ENCODE measurements at places on chromosomes 1 and 21.

- peak; percentile 14 for DNase-seq
These were observed 25.8 kb downstream of the UAP1 start for GRCh38 chr1:162587347-162587746.

DNA sequence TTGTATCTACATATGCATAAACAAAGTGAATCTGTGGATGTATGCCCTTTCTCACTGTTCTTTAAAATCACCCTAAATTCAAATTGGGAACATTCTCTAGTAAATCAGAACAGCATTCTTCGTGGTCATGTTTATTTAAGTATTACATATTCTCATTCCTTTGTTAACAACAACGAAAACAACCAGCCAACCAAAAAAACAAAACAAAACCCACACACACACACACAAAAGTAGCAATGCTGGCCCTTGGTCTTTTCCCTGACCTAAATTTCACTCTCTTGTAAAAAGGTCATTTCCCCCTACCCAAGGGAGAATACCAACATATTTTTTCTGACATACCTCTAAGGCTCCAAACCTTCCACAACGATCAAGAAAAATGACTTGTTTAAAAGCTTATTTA is 102.6 kb downstream of the NRIP1 start:
- DNase-seq = no peak

GRCh38 chr1:26378088-26378878 is 5.7 kb upstream of the ZNF683 start:
- peak; percentile 91 for DNase-seq

- peak; percentile 72 for DNase-seq
These were observed 4.6 kb downstream of the TMEM63A start for GRCh38 chr1:225877580-225877979.

DNA sequence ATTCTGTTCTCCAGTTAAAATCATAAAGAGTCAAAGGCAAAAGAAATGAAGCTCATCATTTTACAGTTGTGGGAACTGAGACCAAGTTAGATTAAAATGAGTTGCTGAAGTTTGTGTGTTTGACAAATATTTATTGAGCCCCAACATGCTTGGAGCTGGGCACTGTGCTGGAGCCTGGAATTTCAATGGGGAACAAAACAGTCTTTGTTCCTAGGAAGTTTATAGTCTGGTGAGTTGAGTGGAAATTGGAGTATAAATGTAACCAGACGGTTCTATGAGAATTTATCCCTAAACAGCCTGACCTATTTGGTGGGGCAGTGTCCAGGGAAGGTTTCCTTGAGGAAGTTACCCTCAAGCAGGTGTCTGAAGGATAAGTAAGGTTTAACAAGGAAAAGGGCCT is 294.4 kb downstream of the PRDM2 start:
- DNase-seq = no peak

- no peak for DNase-seq
These were observed 22.4 kb upstream of the ACTN2 start for GRCh38 chr1:236663934-236664333.

- DNase-seq = no peak
These were observed 594 bp downstream of the GLMN start for GRCh38 chr1:92298213-92298572.

DNA sequence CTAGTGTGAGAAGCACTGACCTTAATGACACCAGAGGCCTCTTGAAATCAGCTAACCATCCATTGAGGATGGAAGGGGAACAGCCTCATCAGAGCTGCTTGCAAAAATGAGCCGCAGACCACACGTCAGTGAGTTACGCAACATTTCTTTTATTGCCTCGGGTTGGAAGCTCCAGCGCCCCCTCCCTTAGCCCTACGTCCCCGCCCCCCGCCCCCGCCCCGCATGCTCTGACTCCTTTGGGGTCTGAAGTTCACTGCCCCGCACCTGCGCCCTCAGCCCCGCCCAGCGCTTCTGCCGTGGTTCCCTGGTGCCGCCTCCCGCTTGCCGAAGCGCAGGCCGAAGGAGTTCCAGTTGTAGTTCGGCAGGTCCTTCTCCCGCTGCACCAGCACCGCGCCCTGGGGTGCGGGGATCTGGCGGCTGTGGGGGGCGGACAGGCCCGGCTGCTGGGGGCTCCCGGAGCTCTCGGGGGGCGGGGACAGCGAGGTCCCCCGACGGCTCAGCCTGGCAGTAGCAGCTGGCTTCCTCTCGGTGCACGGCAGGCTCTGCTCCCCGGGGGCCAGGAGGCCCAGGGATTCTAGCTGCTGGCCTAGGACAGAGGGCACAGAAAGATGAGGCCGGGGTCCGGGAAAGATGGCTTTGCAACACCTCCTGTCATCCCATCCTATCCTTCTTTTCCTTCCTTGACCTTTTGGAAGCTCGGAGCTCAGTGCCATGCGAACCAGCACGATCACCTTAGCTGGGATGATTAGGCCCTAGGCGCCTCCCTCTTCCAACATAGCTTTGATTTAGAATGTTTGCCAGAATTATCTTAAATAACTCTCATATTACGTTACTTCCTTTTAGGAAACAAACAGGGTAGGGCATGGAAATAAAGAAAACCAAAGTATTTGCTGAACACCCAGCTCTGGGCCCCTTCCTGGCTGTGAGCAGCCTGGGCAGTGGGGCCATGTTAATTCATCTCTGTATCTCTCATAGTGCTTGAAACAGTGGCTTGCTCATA is 5.8 kb downstream of the KISS1 start:
- peak; percentile 29 for DNase-seq

DNA sequence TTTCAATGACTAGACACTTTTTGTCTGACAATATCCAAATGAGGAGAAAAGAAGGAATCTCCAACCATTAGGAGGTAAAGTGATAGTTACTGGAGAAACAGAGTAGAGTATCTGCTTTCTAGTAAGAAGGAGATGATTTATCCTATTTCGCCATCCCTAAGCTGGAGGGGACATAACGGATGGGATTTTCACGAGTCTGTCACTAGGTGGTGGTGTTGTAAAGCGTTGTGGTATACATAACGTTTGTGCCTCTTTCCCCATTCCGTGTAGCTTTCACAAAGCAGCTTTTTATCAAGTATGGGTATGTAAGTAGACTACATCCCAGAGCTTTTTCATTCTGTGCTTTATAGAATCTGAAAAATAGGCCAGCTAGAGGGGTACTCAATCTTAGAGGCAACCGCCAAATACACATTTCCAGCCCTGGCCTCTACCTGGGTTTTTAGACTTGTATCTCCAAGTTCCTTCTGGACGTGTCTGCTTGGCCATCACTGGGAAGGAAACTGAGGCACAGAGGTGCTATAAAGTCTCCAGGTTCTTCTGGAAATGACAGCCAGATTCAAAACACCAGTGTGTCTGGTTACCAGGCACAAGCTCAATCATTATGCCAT is 33.3 kb upstream of the FAM3B start:
- DNase-seq = peak; percentile 72

DNA sequence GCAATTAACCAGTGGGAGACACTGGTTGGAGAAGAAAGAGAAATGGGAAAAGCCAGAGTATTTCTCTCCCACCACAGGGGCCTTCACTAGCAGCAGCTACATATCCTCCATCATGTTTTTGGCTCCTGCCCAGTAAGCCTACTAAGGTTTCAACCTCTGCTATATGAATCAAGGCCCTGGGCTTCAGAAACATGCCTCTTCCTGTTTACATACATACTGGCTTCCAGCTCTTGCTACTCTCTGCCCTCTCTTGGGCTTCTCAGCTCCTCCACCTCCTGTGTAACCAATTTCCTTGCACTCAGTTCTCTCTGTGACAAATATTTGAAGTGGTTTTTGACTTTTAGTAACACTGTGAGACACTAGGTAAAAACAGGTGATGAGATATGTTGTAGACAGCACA is 80.8 kb downstream of the LRRC7 start:
- no peak for DNase-seq

- no peak for DNase-seq
These were observed 64.4 kb upstream of the NEK2 start for GRCh38 chr1:211739671-211740411.

- DNase-seq = peak; percentile 56
These were observed 55.3 kb downstream of the CDC7 start for GRCh38 chr1:91555821-91556531.

GRCh38 chr1:221025501-221025900 is 146.3 kb downstream of the HLX start:
- no peak for DNase-seq

DNA sequence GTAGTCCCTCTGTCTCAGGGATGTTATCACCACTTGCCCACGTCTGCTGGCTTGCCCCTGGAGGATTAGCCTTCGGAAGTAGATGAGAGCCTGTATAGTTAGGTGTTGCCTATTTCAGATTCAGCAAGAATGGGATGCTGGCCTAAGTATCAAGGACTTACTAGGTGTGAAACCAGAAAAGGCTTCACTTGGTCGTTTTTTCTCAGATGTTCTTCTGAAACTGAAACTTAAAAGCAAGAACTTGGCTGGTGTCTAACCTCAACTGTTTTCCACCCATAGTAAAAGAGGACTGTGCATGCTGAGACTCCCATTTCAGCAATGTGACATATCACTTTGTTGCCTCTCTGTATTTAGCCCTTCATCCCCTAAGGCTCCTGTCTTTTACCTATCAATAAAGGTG is 67.0 kb upstream of the LRRC53 start:
- no peak for DNase-seq

DNA sequence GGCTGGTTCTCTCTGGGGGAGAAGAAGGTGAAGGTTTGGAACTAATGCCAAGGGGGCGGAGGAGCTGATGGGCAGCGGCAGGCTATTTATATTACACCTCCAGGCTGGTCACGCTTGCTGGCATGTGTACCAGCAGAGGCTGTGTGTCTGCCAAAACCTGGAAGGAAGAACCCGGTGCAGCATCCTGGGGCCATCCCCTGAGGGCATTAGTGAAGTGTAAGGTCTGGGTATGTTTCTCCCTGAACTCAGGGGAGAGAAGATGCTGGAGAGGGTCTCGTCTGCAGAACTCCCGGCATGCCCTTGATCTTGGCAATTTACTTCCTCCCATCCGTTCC is 5.3 kb downstream of the DISP3 start:
- no peak for DNase-seq

DNA sequence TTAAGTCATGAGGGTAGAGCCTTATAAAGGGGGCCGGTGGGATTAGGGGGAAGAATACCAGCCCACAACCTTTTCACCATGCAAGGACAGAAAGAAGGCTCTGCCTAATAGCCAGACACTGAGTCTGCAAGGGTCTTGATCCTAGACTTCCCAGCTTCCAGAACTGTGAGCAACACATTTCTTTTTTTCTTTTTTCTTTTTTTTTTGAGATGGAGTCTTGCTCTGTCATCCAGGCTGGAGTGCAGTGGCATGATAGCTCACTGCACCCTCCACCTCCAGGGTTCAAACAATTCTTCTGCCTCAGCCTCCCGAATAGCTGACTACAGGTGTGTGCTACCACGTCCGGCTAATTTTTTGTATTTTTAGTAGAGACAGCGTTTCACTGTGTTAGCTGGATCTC is 1.7 kb upstream of the ARL8A start:
- DNase-seq = no peak

GRCh38 chr1:190176776-190177175 is 300.9 kb downstream of the BRINP3 start:
- peak; percentile 87 for DNase-seq

GRCh38 chr21:46058431-46059145 is 39.3 kb upstream of the COL6A2 start:
- DNase-seq = no peak

GRCh38 chr1:17869815-17870214 is 114.7 kb downstream of the ACTL8 start:
- no peak for DNase-seq

DNA sequence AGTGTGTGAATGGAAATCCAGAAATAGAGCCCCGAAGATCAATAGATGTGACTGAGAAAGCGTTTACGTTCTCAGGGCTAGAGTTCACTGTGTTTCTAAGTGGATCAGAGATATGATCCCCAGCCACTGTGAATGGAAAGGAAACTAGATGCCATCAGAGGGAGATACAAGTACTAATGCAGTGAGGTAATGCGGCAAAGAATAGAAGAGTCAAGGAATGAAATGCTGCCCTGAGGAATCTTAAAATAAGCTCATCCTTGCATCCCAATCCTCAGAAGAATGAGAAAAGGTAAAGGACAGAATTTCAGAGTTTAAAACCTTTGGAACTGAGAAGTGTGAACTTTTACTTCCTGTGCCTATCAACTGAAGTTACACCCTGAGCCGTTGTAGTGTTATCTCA is 165.5 kb upstream of the ESRRG start:
- DNase-seq = no peak

DNA sequence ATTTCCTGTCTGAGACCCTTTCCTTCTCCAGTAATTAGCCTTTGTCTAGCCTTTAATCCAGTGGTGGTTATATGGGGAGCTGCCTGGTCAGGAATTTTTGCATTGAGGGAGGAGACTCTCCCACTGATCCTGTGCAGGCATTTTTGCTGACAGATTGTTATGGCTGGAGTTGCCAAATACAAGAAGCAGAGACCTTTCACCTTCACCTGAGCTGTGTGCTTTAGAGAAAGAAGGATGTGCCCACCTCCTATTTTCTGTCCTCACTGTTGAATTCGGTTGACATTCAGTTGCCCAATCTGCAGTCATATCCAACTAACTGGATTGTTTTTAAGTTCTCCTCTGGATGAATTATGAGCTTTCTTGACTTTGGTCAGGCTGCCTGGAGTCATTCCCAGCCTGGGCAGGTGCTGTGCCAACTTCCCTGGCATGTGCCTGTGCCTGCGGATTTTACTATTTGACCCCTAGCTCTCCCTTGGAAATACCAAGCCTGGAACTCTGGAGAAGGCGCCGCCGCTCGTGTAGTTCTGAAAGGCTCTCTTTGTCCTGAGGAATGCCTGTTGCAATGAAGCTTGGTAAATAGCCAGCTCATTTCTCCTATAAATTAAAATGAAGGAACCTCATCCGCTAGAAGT is 143.9 kb downstream of the NOS1AP start:
- DNase-seq = no peak

GRCh38 chr21:45386728-45387371 is 18.1 kb upstream of the COL18A1 start:
- peak; percentile 94 for DNase-seq

DNA sequence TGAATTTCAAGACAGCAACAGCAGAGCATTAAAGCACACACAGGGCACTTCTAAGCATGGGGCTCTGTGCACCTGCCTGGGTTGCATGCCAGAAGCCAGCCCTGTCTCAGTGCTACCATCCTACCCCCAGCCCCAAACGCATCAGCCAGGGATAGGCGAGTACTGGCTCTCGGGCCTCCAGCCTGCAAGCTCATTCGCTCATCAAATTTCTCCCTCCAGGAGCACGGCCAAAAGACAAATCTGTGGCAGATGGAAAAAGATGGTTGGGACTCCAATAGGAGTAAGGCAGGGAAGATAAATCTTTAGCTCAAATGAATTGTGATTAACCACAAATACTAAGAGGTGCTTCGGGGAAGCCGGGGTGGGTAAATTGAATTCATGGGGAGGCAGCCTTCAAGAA is 189.6 kb downstream of the KAZN start:
- no peak for DNase-seq

- DNase-seq = no peak
These were observed 16.6 kb upstream of the AJAP1 start for GRCh38 chr1:4637616-4638344.

GRCh38 chr1:89987159-89987819 is 7.6 kb upstream of the ZNF326 start:
- peak; percentile 73 for DNase-seq

DNA sequence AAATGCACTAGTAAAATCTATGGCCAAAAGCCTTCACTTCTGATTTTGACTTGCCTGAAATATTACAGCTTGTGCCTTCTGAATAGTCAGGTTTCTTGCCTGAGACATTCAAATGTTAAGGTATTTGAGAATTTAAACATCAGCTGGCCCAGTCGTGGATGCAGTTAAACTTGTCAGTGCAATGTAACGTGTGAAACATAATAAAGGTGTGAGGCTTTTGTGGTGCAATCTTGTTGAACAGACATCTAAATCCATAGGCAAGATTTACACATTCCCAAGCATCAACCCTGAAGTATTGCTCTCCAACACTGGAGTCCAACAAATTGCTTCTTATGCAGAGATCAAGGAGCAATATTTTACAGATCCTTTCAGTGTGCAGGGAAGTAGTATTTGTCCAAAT is 4.4 kb downstream of the CCN1 start:
- peak; percentile 51 for DNase-seq

All from LHCN-M2 (cell line).